Prostate gland (tissue), 2 donors: ENCODE measurements at places on chromosomes 2 and 18. TPM values are rescaled to one million over a fixed set of nuclear protein-coding genes. Genes with fewer than 3 reads are reported as not detected.

DNA sequence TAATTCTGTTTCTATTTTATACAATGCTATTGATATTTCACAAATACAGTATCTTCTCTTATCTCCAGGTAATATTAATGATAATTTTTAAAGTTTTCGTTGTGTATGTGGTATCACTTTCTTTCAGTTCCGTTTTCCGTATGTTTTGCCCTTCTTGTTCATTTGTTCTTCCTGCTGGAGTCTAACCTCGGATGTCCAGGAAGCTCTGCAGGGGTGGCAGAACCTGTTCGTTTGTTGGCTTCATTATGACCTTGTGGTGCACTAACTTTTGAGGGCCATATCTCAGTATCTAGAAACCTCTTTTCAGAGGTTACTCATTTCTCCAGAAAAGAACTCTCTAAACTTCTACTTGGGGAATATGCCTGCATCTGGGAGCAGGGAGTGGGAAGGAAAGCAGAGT is 134.5 kb downstream of the NBAS start:
- H3K4me3 ChIP-seq = no peak overlapping the region
- H3K27me3 ChIP-seq = no peaks in the 10 kb centered on the region
- no peak for DNase-seq
- no peaks in the 10 kb centered on the region for H3K36me3 ChIP-seq
- H3K4me1 ChIP-seq = no peaks in the 10 kb centered on the region
- no peak overlapping the region for H3K27ac ChIP-seq

DNA sequence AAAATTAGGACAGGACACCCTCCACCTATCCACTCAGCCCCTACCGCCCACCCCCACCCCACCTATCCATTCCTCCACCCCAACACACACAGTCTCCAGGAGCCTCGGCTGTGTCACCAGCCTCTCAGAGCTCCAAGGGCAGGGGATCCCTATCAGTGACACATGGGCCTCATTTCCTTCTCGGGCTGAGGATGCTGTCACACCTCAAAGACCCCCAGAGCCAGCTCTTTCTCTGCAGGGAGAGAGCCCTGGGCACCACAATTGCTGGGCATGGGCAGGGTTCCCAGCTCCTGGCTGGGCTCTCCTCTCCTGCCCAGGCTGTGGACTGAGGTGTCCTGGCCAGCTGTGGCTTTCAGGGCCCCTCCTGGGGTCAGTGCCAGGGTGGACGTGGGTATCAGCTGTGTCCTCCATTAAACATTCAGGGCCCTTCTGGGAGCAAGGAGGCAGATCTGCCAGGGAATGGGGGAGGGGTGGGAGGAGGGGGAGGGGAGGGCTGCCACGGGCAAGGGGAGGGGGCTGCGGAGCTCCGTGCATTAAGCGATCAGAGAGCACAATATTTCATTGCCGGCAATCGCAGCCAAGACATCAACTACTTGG is 14.3 kb upstream of the ECEL1 start:
- H3K36me3 ChIP-seq = no peaks in the 10 kb centered on the region
- DNase-seq = no peak
- no peaks in the 10 kb centered on the region for H3K27me3 ChIP-seq
- H3K4me3 ChIP-seq = no peak overlapping the region

GRCh38 chr2:215038421-215038820 is 100.0 kb downstream of the ABCA12 start:
- no peak overlapping the region for H3K4me3 ChIP-seq
- H3K27ac ChIP-seq = no peak overlapping the region
- no peaks in the 10 kb centered on the region for H3K4me1 ChIP-seq
- H3K36me3 ChIP-seq = no peaks in the 10 kb centered on the region
- DNase-seq = no peak

DNA sequence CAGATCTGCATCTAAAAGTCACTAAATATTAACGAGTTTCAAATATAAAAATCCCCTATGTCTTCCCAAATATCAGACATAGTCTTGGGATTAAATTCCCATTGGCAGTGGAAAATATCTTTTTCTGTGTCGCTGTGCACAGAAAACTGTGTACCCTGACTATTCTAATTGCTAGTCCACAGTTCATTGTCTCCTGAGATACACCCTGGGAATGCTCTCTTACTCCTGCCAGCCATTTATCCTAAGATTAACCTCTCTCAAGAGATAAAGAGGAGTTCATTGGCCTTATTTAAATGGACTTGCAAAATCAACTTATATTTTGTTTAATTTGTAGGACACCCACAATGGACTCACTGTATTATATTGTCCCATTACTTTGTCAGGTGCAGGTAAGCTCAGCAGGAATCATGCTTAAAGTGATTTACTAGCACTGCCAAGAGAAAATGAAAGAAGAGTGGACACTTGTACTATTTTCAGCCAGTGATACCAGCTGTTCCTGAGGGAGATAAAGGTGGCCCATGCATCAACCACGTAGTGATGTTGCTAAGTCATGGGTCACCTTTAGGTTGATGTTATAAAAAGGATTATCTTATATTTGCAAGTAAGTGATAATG is 553.8 kb downstream of the PIK3C3 start:
- no peaks in the 10 kb centered on the region for H3K4me1 ChIP-seq
- H3K36me3 ChIP-seq = no peaks in the 10 kb centered on the region
- DNase-seq = no peak
- H3K4me3 ChIP-seq = no peak overlapping the region
- H3K27me3 ChIP-seq = no peaks in the 10 kb centered on the region

DNA sequence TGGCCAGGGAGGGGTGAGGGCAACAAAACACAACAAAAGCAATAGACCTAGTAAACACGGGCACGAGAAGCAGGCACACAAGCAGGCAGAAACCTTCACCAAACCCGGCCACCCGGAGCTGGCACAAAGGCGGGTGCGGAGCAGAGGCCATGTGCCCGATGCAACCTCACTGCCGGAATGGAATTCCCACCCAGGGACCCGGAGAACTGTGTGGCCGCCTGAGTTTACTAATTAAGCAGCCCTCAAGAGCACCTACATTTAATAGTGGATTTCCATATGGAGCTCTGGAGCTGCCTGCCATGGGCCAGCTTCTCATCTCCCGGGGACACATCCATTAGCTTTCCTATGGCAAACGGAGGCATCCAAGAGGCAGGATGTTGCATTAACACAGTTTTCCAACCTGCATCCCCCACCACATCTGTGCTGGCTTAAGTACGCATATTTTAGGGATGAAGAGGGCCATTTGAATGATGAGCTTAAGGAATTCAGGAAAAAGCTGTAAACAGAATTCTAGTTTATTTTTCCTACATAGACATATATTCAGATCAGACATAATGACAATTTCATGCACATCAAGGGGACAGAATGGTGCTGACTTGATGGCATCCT is 104.5 kb upstream of the SMIM21 start:
- no peak overlapping the region for H3K4me3 ChIP-seq
- H3K27me3 ChIP-seq = no peaks in the 10 kb centered on the region
- no peak for DNase-seq
- H3K4me1 ChIP-seq = no peaks in the 10 kb centered on the region
- no peak overlapping the region for H3K27ac ChIP-seq
- no peaks in the 10 kb centered on the region for H3K36me3 ChIP-seq

DNA sequence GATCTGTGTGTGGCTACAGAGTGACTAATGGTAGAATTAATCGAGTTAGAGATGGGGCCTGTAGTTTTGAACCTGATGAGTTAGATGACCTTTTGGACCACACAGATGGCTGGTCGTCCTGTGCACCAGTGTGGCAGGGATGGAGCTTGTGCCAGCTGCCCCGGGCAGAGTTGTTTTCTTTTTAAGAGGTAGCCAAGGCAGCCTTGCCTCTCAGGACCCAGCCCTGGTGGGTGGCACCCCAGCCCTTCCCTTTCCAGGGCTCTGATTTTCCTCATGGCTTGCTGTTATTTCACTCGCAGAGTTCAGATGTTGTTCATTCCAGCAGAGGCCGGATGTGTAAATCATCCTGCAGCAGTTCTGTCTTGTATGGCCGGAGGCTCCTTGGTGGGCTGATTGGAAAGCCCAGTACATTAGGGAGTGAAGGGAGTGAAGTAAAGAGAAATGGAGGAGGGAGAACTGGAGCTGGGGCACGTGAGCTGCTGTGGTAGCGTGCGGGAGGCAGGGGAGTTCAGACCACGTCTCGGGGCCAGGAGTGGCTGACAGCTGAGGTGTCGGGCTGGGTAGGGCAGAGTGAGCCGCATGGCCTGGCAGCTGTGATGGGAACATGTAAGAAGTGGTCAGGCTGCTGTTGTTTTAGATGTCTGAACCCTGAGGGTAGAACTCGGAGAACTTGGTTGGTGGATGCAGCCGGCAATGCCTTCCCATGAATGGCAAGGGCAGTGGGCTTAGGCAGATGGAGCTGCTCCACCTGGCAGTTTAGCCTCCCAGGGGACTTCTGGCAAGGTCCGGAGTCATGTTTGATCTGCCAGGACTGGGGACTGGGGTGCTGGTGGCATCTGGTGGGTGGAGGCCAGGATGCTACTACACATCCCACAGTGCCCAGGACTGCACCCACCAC is 28.8 kb downstream of the ASAP2 start:
- H3K27ac ChIP-seq = peak overlapping the region; percentile 5
- H3K4me1 ChIP-seq = no peaks in the 10 kb centered on the region
- no peak overlapping the region for H3K4me3 ChIP-seq

Gene CPS1
- total RNA-seq = 0.68 TPM

- H3K27ac ChIP-seq = no peak overlapping the region
- H3K36me3 ChIP-seq = no peaks in the 10 kb centered on the region
- no peaks in the 10 kb centered on the region for H3K27me3 ChIP-seq
- H3K4me3 ChIP-seq = no peak overlapping the region
- H3K4me1 ChIP-seq = no peaks in the 10 kb centered on the region
Measured at GRCh38 chr2:16908656-16909055, 243.0 kb upstream of the CYRIA start.

DNA sequence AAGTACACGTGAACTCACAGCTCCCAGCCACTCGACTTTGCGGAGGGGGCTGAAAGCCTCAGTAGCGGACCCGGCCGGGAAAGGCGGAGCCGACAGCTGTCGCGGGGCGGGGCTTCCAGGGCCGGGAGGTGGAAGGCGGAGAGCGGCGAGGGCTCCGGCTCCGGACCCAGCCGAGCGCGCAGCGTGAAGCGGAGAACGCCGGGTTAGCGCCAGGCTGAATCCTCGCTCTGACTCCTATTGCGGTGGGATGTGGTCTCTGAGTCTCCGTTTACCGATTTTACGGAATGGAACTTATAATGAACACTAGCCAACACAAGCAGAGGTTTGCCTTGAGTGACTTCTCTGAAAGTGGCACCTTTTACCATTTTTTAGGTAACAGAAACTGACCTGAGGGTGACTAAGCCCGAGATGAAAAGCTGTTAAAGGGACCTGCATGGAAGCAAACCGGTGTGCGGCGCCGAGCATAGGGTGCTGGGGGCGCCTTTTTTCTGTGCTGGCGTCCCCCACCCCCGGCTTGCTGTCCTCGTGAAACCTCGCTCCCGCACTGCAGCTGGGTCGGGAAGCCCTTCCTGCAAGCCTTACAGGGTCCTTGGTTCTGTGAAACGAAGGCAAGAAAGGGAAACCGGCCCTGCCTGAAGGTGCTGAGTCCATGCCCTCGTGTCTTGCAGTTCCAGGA is 72.9 kb downstream of the EN1 start:
- H3K4me3 ChIP-seq = peak overlapping the region; percentile 16
- H3K36me3 ChIP-seq = no peaks in the 10 kb centered on the region
- H3K27me3 ChIP-seq = no peaks in the 10 kb centered on the region
- no peak for DNase-seq
- no peaks in the 10 kb centered on the region for H3K4me1 ChIP-seq
- H3K27ac ChIP-seq = no peak overlapping the region

DNA sequence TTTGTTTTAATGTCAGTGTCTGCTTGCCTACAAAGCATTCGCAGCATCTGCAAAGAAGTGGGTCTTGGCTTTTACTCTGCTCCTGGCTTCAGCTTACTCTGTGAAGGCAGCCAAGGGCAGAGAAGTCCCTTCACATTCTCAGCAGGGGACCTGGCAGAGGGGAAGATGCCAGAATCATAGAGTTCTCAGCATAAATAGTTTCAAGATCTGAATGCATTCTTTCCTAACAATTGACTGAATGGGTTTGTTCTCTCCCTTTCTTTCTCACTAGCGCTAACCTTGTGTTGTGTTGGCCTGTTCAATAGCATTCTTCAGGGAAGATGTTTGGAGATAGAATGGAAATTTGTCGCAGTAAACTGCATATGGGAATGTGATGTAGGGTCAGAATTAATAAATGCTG is 106.9 kb downstream of the FARSB start:
- no peaks in the 10 kb centered on the region for H3K36me3 ChIP-seq
- DNase-seq = no peak
- no peaks in the 10 kb centered on the region for H3K4me1 ChIP-seq
- H3K4me3 ChIP-seq = no peak overlapping the region
- no peaks in the 10 kb centered on the region for H3K27me3 ChIP-seq

DNA sequence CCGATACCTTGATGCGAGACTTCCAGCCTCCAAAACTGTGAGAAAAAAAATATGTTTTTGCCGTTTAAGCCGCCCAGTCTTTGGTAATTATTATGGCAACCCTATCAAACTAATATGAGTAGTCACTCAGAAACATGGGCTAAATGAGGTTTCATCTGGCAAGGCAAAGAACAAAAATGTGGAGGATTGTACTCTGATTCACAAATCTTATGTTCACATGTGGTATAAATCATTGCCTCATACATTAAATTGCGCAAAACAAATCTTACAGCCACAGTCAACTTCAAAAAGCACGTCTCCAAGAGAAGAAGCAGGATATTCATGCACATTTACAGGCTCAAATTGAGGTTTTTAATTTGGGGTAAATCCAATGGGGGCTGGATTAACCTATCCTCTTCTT is 1435.4 kb upstream of the LRRTM1 start:
- H3K27me3 ChIP-seq = no peaks in the 10 kb centered on the region
- H3K4me1 ChIP-seq = no peaks in the 10 kb centered on the region
- H3K4me3 ChIP-seq = no peak overlapping the region

GRCh38 chr18:35573531-35573930 is 8.0 kb upstream of the GALNT1 start:
- no peak for DNase-seq
- no peaks in the 10 kb centered on the region for H3K27me3 ChIP-seq
- H3K36me3 ChIP-seq = no peaks in the 10 kb centered on the region
- no peaks in the 10 kb centered on the region for H3K4me1 ChIP-seq

Gene ABCG5
- total RNA-seq = not detected

GRCh38 chr18:59928201-59928600 is 28.4 kb downstream of the PMAIP1 start:
- no peak overlapping the region for H3K27ac ChIP-seq
- H3K4me1 ChIP-seq = no peaks in the 10 kb centered on the region
- H3K27me3 ChIP-seq = no peaks in the 10 kb centered on the region
- no peaks in the 10 kb centered on the region for H3K36me3 ChIP-seq
- H3K4me3 ChIP-seq = no peak overlapping the region
- DNase-seq = no peak

DNA sequence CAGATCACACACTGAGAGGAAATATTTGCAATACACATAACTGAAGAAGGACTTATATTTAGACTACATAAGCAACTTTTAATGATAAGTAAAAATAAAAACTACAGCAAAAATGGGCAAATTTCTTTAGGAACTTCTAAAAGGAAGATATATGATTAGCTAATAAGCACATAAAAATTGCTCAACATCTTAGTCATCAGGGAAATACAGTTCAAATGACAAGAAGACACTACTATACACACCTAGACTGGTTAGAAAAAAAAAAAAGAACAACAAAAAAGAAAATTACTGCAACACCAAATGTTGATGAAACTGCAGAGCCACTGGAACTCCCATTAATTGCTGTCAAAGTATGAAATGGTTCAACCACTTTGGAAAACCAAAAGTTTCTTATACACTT is 1247.5 kb upstream of the ACVR2A start:
- H3K27ac ChIP-seq = no peak overlapping the region
- DNase-seq = no peak
- no peak overlapping the region for H3K4me3 ChIP-seq
- H3K27me3 ChIP-seq = no peaks in the 10 kb centered on the region
- H3K36me3 ChIP-seq = no peaks in the 10 kb centered on the region
